Fibroblast of skin of right biceps (primary cell): ENCODE measurements at places on chromosomes 6 and 20.

DNA sequence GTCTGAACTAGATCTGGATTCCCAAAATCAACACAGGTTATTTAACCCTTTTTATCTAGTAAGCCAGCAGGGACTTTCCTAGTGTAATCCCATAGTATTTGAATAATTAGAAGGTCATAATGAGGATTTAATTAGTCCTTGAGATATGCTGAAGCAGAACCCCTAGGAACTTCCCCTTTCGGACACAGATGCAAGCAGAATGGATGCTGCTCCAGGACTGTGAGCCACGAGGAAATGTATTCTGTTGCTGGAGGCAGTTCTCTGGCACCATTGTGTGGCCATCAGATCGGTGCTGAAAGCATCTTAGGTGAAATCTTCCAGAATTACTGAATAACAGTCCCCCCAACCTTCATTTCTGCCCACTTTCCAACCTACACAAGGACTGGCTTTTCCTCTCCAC lies 206.9 kb downstream of the TMEM242 start:
- no peak for DNase-seq

DNA sequence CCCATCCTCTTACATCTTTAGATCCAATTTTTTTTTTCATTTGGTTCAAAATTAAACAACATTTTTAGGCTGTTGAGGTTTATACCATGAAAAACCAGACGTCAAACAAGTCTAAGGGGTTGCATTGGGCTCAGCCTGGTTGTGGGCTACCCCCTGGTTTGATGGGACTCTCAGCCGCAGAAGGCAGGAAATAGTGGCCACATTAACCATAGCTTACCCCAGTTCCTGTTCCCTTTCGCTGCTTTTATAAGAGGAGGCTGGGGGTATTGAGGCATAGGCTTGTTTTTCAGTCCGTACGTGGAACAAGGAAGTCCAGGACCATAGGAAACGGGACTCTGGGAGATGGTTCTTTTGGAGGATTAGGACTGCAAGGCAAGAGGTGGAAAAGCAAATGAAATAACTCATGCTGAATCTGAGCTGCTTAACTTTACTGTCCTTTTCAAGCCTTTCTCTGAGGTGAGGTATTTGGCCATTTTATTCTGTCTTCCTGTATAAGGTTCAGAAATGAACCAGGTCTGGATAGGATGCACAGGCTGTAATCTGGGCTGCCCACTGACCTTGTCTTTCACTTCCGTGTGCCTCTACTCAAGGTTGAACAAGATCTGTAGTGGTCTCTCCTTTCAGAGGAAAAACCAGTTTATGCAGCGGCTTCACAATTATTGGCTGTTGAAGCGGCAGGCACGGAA lies 7.7 kb downstream of the BRPF3 start:
- DNase-seq = no peak

DNA sequence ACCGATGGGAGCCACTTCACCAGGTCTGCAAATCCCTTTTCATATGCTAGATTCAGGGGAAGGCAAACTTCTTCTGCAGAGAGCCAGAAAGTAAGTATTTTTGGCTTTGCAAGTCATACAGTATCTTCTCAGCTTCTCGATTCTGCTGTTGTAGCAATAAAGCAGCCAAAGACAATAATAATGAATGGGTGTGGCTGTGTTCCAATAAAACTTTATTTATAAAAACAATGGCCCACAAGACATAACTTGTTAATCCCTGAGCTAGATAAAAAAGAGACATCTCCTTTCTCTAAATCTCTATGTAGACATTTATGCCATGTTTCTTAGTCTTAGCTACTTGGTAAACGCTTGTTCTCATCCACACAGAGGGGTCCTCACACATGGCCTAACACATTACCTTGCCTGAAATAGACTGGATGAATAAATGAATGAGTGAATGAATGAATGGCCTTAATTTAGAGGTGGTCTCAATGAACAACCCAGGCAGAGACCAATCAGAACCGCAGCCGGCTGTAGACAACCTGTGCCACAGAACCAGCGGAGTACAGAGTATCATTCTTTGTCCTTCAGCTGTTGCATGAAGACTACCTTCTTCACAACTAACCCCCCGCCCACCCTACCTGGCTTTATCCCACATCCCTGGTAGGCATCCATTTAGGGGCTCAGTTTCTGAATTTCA lies 13.5 kb upstream of the PREX1 start:
- no peak for DNase-seq

DNA sequence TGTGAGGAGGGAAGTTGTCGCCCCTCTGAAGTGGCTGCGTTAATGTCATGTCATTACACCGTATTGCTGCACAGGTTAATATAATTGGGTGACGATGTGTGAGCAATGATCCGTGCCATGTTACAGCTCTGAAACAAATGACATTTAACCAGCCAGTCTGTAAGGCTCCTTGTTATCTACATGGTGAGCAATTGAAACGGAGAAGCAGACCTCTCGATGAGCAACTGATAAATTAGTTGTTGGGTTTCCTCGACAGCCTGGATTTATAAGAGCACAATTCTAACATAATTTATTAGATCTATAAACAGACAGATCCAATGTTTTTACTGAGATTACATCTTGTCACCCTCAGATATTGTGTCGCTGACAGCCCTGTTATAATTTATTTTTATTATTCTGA lies 49.9 kb upstream of the MAFB start:
- no peak for DNase-seq
